Smooth muscle cell of bladder (primary cell): ENCODE measurements at places on chromosomes 12 and 14. TPM values are rescaled to one million over a fixed set of nuclear protein-coding genes. Genes with fewer than 3 reads are reported as not detected.

The KRT78 gene
- not detected in 2 replicates for total RNA-seq

The ATL1 gene
- 3.0 and 7.0 TPM in 2 replicates for total RNA-seq

The PLEKHD1 gene
- total RNA-seq: under 0.01 and 0.09 TPM in 2 replicates

The PRH2 gene
- total RNA-seq: 0.14 and 0.18 TPM in 2 replicates

The LRFN5 gene
- total RNA-seq: 1.3 and 7.4 TPM in 2 replicates

The PRB2 gene
- not detected in 2 replicates for total RNA-seq
